ENCODE measurements at places on chromosomes 6 and 20.

DNA sequence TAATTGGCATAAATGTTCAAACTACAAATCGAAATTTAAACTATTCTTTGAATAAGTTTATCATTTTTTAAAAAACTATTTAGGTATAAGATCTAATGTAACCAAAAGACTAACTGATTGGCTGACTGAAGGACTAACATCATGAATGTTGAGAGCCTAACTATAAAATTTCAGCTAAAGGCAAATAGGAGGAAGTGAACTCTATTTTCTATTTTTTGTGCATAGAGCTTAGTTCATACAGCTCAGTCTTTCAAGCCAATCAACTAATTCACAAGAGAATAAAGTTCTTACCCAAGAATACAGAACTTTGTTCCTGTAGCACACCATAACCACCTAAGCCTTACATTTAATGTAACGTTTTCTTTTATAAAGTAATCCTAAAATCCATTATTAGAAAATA, 46.3 kb upstream of the STXBP5 start:
- no peak for DNase-seq

DNA sequence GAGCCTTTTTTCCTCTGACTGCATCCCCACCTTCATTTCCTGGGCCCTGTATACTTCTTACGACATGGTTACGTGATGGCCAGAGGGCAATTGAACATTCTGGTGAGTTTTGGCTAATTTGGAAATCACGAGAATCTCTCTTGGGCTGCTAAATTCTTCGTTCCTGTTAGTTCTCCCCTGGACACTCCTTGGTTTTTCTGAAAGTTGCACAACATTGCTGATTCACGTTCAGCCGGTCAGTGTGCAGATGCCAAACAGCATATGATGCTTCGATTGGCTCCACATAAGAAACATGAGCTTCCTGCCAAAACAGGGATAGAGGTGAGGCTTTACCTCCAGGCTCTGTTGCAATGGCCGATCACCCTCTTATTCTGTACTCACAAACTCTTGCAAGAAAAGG, 119.4 kb upstream of the LY86 start:
- no peak for DNase-seq

DNA sequence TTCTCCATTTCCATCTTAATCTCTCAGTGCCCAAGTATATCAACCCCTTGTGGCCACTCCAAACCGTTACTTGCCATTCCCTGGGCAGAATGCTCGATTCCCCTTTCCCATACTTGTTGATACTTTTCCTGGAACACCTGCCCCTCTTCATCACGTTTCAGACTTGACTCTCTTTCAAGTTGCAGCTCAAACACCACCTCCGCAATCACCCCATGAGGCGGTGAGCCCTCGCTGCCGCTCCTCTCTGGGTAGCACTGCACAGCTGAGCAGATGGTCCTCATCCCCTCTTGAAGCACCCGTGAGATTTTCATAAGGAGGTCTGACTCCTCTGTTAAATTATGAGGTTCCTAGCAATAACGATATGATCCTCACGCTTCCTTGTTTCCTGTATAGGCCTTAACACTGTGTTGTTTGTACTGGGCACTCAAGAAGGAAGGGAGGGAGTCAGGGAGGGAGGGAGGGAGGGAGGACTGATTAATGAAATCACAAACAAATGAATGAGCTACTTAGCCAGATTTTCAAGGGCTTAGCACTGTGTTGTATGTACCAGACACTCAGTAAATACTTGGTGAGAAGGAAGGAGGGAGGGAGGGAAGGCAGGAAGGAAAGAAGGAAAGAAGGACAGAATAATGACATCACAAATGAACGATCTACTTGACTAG, 8.0 kb upstream of the UQCC2 start:
- DNase-seq = no peak

DNA sequence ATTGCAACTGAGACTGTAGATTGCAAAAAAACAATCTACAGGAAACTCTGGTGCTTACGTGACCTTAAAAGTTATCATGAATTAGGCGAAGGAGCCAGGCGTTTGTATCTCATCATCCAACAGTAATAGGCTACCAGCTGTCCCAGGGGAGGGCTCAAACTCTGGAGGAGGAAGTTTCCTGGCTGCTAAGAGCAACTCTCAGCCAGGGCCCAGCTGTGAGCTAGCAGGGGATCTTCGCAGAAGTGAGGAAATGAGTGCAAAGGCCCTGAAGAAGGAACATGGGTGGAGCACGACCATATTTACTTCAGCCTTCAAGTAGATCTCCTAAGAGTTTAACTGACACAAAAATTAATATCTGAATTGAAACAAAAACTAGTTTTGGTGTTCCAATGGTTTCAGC, 686.9 kb upstream of the MAP3K7 start:
- DNase-seq = no peak

DNA sequence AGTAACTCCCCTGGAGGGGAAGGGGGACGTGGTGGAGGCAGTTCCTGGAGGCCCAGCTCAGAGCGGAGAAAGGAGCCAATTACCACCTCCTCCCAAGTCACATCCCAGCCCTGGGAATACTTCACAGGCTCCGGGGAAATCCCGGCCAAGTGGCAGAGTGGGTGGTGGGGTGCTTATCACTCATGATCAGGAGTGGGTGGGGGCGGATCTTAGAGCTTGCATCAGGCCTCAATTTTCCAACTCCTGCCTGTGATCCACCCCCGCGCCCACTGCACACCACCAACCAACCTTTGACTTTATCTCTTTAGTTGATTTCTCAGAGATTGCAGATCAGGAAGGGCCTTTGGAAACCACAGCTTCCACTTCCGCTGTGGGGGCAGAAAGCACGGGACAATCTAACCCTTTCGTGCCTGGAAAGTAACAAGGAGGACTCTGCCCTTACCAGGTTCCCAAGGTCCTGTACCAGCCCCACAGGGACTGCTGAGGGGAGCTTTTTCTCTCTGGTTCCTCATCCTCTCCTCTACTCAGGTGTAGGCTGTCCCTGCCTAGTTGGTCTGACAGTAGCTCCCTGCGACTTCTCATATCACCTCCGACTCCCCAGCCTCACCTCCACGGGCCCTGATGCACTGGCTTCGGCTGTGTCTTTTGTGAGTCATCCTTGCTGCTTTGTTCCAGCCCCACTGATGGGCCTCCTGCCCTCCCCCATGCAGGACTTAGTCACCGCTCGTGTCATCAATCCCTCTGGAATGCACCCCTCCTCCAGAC, 24.9 kb upstream of the IER3 start:
- peak; percentile 75 for DNase-seq

GRCh38 chr6:159128978-159129377, 40.2 kb upstream of the FNDC1 start:
- no peak for DNase-seq

Data from CD4-positive, alpha-beta T cell treated with Interleukin-15 for 4 hours (primary cell).